ENCODE measurements at places on chromosomes 5 and 9.

DNA sequence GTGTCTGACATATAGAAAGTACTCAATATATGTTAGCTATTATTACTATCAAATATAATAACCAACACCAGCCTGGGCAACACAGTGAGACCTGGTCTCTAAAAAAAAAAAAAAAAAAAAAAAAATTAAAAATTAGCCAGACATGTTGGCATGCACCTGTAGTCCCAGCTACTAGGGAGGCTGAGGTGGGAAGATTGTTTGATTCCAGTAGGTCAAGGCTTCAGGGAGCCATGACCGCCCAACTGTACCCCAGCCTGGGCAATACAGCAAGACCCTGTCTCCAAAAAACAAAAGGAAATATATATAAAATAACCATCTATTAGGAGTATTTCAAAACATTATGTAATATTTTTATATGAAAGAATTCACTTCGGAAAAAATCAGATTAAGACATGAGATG, 40.6 kb downstream of the CLINT1 start:
- DNase-seq = no peak

GRCh38 chr5:19853616-19854240, 134.3 kb downstream of the CDH18 start:
- no peak for DNase-seq

DNA sequence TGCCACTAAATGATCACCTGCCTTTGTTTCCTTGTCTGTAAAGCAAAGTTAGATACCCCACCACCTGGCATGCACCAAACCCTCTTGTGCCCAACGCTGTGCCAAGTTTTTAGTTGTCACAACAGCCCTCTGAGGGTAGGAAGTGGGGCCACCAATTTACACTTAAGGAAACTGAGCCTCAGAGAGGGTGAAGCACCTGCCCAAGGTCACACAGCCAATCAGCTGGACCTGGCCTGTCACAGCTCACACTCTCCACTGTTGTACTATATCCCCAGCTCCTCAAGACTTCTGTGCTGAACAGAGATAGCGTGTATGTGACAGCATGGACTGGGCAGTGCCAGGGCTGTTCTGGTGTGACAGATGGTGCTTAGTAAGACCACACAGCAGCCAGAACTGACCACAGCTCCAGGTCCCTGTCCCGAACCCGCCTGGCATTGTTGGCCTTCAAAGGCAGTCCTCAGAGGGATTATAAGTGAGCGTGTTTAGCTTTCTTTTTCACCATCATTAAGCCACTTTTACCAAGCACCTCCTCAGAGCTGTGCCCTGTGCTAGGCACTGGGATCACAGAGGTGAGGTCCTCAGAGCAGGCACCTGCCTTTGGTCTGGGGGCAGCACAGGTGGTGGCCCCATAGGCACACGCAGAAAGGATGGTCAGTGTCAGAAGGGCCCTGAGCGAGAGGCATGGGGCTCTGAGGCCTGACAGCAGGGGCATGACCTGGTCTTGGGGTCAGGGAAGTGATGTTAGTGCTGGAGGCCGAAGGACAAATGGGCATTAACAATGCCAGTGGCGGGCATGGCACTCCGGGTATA, 71.1 kb downstream of the COL27A1 start:
- DNase-seq = no peak

DNA sequence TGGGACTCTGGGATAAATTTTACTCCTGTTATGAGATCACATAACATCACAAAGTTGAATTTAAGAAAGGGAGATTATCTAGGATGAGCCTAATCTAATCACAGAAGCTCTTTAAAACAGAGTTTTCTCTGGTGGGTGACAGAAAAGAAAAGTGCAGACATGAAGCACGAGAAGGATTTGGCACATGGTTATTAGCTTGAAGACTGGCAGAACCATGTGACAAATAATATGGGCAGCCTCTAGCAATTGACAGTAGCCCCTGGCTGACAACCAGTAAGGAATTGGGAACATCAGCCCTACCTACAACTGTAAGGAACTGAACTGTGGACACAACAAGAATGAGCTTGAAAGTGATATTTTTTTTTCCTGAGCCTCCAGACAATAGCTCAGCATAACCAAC, 243.1 kb downstream of the HTR1A start:
- DNase-seq = no peak

GRCh38 chr5:135901633-135902032, 6.0 kb upstream of the IL9 start:
- no peak for DNase-seq

GRCh38 chr9:103364753-103365152, 369.6 kb downstream of the CYLC2 start:
- DNase-seq = no peak

DNA sequence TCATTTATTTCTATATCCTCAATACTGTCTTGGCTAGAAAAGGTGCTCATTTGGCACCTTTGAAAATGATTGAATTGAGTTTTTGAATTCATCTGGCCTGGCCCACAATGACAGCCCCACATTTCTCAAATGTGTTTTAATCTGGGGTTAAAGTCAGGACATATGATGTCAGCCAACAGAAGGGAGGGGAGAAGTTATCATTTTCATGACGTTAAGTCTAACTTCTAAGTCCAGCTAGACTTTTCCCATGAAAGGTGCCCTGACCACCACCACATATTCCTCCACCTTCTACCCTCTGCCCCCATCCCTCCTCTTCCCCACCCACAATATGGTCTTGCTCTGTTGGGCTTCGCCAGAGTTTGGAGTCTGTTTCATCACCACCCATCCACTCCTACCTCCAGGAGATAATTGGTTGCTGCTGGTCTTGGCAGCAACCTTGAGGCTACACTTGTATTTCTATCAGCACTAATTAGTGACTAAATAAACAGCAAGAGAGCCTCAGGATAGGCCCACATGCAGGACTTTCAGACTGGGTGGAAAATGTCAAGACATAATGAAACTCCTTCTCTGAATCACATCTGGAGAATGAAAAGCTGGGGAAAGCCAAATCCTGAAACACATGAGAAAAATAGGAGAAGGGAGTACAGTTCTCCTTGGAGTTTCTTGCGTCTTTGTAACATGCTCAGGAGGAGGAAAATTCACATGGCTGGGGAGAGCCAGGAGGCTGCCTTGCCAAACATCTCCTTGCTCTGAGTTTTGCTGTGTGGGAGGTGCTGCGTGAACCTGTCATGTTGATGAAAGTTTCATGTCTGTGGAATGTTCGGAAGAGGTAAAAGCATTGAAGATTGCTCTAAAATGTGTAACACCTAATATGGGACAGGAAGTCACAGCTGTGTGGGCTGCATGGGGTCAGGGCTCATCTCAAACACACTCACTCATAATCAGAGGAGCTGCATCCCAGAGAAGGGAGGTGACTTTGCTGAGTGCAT, 544.7 kb upstream of the KLF4 start:
- DNase-seq = no peak

- DNase-seq = no peak
Observed at GRCh38 chr5:91699429-91699828, 316.3 kb upstream of the ARRDC3 start.

- no peak for DNase-seq
Observed at GRCh38 chr5:89428624-89429023, 545.6 kb upstream of the MEF2C start.

GRCh38 chr9:98396236-98396635, 140.8 kb upstream of the TBC1D2 start:
- DNase-seq = no peak

DNA sequence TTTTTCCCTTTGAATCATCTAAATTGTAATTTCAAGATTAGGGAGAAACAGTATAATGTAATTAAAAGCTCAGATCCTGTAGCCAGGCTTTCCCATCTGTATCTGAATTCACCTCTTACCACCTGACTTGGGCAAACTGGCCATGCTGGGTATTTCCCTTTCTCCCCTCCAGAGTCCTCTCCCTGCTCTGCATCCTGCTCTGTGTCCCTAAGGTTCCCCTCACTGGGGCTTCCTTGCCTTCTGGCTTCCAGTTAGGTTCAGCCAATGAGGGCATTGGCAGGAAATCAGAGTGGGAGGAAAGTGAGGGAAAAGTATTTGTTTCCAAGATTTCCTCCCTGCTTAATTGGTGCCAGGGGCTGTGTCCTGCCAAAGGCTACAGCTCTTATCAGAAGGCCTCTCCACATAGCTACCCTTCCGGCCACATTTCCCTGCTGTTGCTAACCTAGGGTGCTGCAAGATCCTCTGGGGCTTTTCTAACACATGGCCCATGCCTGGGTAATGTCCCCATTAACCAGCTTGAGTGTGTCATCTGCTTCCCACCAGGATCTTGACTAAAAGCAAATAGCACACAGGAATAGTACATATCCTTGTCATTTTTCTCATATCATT, 51.0 kb upstream of the MPDZ start:
- DNase-seq = no peak

GRCh38 chr5:167843881-167844572, 447.4 kb upstream of the WWC1 start:
- DNase-seq = no peak

DNA sequence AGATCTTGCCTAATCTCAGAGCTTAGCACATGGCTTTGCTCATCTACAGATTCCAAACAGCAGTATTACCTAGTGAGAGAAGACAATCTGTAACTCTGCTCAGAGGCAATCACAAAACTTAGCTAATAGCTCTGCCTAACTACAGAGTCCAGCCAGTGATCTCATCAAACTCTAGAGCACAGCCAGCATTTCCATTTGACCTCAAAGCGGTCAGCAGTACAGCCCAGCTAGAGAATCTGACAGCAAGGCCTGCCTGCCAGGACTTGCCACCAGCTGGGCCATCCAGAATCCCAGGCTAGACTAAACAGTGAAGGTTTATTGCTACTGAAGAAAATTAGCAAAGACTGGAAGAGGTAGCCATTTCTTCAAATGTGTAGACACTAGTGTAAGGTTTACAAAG, 217.9 kb upstream of the VLDLR start:
- DNase-seq = no peak

- no peak for DNase-seq
Observed at GRCh38 chr5:137148159-137148558, 351.0 kb downstream of the SPOCK1 start.

- DNase-seq = no peak
Observed at GRCh38 chr5:77168161-77168878, 42.2 kb upstream of the PDE8B start.

DNA sequence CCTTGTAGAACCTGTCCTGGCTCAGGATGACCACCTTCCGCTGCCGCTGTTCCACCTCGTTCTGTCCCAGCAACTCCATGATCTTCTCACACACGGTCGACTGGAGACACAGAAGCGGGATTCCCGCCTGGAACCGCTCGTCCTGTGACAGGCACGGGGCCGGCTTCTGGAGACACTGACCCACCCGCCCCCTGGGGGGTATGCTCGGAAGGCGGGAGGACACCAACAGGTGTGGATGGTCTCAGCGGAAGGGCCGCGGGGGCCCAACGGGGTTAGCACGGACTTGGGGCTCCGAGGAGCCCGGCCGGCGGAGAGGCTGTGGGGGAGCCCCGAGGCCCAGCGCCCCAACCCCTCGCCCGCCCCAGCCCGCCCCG, 530 bp downstream of the UCK1 start:
- peak; percentile 33 for DNase-seq

DNA sequence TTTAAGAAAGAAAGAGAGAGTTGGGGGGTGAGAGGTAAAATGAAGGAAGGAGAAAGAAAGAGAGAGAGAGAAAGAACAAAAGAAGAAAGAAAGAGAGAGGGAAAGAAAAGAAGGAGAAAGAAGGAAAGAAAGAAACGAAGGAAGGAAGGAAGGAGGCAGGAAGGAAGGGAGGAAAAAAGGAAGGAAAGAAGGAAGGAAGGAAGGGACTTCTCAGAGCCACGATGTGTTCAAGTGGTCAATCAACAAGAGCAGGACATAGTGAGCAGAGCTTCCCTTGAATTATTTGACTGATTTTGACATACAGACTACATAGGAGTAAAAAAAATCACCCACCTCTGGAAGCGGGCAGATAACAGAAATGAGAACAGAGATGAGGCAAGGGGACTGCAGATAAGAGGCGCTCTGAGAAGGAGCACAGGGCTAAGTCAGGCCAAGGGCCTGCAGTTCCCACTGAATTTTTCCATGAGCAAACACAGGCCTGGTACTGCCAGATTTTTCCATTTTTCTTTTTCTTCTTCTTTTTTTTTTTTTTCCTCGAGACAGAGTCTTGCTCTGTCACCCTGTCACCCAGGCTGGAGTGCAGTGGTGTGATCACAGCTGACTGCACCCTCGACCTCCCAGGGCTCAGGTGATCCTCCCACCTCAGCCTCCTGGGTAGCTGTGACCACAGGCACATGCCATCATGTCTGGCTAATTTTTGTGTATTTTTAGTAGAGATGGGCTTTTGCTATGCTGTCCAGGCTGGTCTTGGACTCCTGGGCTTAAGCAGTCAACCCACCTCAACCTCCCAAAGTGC, 77.7 kb upstream of the IL17B start:
- DNase-seq = no peak

- no peak for DNase-seq
Observed at GRCh38 chr9:135986605-135987004, 25.4 kb upstream of the UBAC1 start.

DNA sequence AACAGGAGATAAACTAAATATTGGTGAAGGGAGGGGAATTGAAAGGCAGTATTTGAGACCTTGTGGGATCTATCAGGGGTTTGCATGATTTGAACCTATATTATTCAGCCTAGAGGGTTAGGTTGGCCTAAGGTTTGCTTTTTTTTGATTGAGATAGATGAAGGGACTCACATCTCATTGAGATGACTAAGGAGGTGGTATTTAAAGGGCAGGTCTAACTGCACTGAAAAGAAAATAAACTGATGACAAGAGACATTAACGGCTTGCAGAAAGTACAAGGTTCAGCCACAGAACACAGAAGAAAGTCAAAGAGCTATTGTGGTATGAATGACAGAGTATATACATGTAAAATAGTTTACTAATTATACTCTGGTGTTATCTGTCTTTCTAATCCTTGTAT, 412.7 kb downstream of the CDH10 start:
- no peak for DNase-seq

- no peak for DNase-seq
Observed at GRCh38 chr9:115004545-115004944, 74.2 kb upstream of the TNFSF8 start.

- no peak for DNase-seq
Observed at GRCh38 chr5:125865166-125865815, 557.9 kb upstream of the GRAMD2B start.

All from NCI-H510A treated with DMSO at 0.1 percent for 48 hours (cell line).